ENCODE measurements at places on chromosomes 6 and 20.

- no peak for DNase-seq
These were observed 6.1 kb downstream of the DACT2 start for GRCh38 chr6:168313431-168314011.

- no peak for DNase-seq
These were observed 880.4 kb downstream of the EPHA7 start for GRCh38 chr6:92538926-92539325.

DNA sequence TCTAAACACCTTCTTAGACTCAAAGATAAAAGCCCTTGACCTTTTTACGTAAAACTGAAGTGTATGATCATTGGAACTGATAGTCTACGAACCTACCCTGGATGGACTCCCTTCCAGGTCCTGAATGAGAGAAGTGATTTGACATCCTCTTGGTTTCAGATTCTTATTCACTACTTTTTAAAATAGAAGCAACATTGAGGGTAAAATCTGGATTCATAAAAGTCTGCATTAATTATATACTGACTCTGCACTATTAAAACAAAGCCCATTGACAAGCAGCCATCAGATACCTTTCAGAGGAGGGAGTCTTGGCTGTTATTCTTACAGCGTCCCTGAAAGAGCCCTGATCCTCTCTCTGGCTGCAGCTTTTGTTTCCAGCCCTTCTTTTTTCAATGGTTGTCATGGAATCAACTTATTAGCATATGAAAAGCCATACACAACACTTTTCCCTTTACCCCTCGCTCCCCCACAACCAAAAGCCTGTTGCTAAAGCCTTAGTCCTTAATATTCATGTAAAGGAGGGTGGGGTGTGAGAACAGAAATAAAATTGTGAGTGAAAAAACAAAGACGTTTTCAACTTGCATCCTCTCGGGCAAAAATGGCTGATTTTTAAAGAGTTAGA lies 270.0 kb upstream of the MARCKS start:
- DNase-seq: no peak

DNA sequence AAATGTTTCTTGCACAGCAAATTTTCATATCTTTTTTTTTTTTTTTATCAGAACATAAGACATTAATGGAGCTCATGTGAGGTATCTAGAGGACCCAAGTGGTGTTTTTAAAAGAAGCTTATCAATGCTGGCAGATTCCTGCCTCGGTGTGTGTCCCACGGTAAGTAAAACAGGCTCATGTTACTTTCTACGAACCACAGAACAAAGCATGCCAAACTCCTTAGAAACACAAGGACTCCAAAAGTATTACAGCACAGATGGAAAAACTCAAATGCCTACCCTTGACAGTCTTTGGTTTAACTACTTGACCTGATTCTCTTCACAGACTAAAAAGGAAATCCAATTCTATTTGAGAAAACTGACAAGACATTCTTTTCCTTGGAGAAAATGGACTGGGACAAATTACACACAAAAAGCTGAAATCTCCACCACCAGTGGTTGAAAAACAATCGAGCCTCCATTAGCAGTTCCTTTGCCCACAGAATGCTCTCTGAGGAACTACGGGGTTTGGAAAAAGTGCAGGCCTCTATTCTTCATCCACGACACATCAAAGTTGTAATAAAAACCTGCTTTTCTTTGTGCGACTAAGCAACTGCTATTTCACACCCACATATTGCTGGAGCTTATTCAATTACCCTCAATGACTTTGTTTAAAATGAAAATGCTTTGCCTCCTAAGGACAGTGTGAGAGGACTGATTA lies 5.4 kb downstream of the METTL24 start:
- DNase-seq: no peak

DNA sequence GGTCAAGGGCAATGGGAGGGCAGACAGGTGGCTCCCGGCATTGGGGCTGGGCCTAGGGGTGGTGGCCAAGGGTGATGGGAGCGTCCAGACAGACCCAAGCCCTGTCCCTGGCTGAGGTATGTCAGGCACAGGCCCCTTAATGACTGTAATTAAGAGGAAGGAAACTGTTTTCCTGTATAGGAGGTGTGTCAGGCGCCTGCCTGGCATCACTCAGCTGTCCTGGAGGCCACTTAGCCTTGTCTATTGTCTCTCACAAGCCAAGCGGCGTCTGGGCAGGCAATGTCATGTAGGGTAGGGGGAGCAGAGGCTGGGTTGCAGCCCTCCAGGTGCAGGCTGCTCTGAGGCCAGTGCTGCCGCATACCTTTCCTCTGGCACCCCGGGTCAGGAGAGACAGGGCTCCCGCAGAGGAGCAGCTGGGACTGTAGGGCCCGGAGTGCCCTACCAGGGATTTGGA lies 3.9 kb upstream of the FAM83C start:
- no peak for DNase-seq

DNA sequence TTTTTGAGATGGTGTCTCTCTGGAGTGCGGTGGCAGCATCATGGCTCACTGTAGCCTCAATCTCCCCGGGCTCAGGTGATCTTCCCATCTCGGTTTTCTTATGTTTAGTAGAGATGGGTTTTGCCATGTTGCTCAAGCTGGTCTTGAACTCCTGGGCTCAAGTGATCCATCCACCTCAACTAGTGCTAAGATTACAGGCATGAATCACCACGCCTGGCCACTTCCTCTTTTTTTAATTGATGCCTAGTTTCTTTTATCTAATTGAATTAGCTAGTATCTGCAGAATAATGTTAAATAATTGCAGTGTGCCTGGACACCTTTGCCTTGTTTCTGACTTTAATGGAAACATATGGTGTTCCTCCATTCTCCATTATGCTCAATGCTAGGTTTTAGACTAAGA lies 38.4 kb upstream of the SLC22A16 start:
- no peak for DNase-seq

- no peak for DNase-seq
These were observed 358.0 kb upstream of the CITED2 start for GRCh38 chr6:139732451-139732850.

DNA sequence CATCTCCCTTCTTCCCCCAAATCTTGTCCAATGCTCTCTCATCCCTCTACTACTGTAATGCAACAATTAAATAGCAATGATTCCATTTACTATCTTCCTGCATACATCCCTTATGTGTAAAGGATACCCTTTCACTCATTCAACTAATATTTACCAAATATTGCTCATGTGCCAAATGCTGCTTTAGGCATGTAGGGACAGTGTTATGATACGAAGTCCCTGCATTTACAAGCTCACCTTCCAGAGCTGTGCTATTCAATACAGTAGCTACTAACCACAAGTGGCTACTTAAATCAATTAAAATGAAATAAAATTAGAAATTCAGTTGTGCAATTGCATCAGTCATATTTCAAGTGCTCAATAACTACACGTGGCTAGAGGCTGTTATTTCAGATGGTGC lies 41.1 kb downstream of the GMDS start:
- no peak for DNase-seq

GRCh38 chr6:164531736-164532135 lies 777.7 kb downstream of the C6orf118 start:
- no peak for DNase-seq

- no peak for DNase-seq
These were observed 120.5 kb downstream of the KIF13A start for GRCh38 chr6:17866876-17867444.

- no peak for DNase-seq
These were observed 17.6 kb upstream of the ENTPD6 start for GRCh38 chr20:25177890-25178321.

DNA sequence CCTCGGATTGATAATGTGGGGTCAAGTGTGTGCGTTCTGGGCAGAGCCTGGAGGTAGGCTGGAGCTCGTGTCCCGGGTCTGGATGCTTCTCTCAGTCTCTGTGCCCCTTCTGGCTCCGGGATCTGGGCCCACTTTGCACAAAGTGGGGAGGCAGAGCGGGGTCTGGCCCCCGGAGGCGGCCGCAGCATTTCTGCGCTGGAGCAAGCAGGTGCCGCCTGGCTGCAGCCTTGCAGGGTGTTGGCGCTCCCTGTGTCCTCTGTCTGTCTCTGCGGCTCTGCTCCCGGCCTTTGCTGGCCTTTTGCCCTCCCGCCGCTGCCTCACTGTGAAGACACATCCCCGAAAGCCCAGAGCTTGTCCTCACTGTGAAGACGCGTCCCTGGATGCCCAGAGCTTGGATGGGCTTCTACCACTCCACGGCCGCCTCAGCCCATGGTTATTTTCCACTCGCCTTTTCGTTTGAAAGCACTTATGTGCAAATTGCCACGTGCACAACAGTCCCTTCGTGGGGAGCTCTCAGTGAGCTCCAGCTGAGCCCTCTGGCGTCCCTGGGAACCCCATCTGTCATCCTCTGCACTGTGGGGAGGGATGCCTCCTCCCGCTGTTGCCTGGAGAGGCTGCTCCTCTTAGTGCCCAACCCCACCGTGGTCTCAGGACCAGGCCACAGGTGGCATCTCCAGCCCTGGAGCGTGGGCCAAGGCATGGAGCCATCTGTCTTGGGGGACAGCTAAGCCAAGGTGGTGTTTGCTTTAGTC lies 17.4 kb downstream of the SLCO4A1 start:
- no peak for DNase-seq

- no peak for DNase-seq
These were observed 23.5 kb upstream of the MANEA start for GRCh38 chr6:95553880-95554279.

DNA sequence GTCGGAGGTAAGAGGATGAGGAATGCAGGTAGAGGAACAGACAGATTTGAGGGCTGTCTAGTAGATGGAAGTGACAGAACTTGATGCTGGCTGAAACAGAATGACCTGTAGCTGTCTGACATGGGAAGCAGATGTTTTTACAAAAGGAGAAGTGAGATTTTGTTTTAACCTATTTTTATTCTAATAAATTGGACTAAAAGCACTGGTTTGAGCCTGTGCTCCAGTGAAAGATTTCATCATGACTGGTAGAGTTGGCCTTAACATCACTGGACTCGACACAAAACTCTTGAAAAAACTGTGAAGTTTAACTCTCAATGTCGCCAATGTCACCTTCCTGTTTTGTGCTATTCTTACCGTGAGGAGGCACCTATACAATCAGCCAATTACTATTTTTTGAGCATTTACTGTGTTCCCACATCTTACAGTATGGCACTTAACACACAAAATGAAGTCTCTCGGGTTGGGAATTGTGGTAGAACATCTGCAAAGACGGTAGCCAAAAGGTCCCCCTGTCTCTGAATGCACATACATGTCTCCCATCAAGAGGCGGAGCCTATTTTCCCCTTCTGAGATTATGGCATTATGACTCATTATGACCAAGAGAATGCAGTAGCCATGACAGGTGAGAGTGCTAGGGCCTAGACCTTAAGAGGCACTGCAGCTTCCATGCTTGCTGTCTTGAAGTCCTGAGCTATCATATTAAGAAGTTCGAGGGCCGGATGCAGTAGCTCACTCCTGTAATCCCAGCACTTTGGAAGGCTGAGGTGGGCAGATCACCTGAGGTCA lies 93.2 kb downstream of the FOXF2 start:
- DNase-seq: no peak

DNA sequence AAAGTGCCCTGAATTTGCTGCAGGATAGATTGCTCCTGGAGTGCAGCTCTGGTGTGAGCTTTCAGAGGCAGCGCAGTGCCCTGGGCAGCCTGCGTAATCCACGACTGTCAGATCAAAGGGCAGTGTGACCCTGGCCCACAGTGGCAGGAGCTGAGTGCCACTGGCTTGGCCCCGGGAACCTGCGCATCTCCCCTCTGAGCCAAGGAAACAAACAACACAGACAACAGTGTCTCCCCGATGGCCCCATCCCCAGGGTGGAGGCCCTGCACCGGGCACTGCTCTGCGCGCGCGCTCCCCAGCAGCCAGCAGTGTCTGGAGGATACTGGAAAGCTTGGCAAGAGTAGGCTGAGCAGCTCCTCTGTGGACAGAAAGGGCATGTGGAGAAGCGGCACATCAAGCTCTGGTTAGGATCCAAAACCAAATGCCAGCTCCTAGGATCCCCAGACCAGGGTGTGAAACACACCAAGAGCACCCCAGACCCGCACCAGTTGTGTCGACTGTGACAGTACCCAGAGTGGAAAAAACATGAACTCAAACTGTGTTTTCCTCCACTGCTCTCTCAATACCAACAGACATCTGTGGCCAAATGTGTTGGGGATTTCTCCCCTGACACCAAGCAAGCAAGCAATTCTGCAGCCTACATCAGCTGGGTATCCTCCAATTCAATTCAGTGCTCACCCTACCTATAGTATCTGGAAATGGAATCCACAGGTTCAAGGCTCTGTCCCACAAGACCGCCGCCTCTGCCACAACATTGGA lies 26.7 kb downstream of the RBCK1 start:
- DNase-seq: no peak

DNA sequence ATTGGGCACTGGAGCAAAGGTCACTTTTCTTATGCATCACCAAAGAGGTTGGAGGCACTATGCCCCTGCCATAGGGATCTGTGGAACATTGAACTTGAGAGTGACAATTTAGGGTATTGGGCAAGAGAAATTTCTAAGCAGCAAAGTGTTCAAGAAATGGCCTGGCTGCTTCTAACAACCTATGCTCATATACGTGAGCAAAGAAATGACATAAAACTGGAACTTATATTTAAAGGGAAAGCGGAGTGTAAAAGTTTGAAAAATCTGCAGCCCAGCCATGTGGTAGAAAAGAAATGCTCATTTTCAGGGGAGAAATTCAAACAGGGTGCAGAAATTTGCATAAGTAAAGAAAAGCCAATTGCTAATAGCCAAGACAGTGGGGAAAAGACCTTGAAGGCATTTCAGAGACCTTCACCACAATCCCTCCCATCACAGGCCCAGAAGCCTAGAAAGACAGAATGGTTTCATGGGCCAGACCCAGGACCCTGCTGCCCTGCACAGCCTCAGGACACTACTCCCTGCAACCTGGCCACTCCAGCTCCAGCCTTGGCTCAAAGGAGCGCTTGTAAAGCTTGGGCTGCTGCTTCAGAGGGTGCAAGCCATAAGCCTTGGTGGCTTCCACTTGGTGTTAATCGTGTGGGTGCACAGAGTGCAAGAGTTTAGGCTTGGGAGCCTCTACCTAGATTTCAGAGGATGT lies 24.4 kb downstream of the NCR2 start:
- DNase-seq: no peak

GRCh38 chr6:108596956-108597355 lies 36.2 kb downstream of the FOXO3 start:
- DNase-seq: no peak

DNA sequence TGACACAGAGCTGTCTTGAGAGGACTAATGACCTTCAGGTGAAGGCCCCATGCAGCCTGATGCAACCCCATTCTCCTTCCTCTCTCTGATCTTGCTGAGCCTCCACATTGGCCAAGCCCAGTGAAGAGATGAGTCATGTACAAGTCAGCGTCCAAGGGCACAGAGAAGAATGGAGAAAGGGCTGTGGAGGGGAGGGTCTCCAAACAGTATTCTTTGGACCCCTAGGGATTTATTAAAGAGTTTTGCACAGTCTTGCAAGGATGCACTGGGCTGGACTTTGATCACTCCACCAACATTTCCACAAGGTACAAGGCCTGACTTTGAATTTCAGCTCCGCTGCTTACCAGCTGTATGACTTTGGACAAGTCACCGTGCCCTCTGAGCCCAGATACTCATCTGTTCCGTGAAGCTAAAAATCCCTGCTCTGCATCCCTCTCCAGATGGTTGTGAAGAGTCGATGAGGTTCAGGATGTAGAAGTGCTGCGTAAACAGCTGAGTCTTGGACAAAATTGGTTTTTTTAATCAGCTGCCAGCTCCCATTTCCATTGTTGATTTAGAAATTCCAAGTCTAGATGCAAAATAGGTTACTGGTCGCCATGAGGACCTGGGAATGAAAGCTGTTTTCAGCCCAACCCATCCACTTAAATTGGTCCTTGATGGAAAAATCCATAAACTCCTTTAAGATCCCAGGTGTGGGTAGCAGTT lies 14.1 kb upstream of the KCNG1 start:
- DNase-seq: no peak

GRCh38 chr20:3711484-3711941 lies 887 bp downstream of the SIGLEC1 start:
- DNase-seq: no peak

Data from fibroblast of skin of left biceps (primary cell).